ENCODE measurements at places on chromosomes 16 and 17. TPM values are rescaled to one million over a fixed set of nuclear protein-coding genes. Genes with fewer than 3 reads are reported as not detected.

Gene CRYBA1
- total RNA-seq = not detected

Gene ENO3
- total RNA-seq = 9.7 TPM

Gene CRHR1
- 2.1 TPM for total RNA-seq

Gene OR4D1
- not detected for total RNA-seq

Gene RCVRN
- 0.23 TPM for total RNA-seq

Gene PCGF2
- 17.1 TPM for total RNA-seq

Gene CNTNAP1
- 9.9 TPM for total RNA-seq

Gene LDHD
- 55.3 TPM for total RNA-seq

Measured in prostate gland (tissue), 2 donors.